Effector CD4-positive, alpha-beta T cell (primary cell): ENCODE measurements at places on chromosomes 12 and 14.

DNA sequence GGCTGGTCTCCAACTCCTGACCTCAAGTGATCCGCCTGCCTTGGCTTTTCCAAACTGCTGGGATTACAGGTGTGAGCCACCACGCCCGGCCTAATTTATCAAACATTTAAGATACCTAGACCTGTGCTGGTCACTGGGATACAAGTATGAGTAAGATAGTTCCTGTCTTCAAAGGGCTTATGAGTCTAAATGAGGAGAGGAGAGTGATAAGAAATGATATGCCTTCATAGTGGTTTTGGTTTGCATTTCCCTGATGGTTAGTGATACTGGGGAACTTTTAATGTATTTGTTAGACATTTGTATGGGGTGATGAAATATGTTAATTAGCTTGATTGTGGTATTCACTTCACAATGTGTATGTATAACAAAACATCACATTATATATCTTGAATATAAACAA lies 21.2 kb downstream of the TMED10 start:
- no peak for DNase-seq

DNA sequence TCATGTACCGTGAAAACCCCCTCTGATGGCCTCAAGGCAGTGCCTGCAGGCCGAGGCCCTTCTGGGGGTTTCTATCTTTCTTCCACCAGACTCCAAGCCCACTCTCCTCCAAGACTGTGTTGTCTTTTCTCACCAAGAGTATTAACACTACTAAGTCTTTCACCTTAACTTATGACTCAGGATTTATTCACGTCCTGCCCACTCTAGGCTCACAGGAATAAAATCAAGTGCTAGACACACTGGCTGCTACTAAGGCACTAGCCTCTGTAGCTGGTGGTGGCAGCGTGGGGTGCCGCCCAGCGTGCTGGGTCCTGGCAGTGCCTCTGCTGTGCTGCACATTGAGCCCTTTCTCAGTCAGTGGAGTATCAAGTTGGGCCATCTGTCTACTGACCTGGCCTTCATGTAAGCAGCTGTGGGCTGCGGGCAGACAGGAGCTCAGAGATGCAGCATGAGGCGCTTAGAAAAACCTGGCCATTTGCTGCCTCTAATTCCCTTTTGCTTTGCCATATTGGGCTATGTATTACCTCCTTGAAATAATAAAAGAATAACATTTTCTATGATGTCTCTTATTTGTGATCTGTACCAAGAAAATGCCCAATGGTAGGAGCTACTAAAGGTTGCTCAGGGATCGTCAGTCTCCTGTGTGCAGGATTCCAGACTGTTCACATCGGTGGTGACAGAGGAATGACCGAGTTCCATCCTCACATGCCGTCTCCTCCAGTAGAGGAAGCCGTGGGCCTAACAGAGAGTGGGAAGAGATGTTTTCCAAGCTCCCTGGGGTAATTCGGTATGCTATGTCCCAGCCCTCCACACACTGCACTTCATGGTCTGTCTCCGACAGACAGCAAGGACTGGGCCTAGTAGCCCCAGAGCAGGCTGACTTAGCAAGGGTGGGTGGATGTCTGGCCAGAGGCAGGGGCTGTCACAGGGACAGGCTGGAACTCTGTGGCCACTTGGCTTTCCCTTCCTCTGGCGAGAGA lies 39.9 kb downstream of the MAX start:
- DNase-seq = no peak

- DNase-seq = no peak
These were observed 7.6 kb downstream of the NOC4L start for GRCh38 chr12:132151766-132152410.

DNA sequence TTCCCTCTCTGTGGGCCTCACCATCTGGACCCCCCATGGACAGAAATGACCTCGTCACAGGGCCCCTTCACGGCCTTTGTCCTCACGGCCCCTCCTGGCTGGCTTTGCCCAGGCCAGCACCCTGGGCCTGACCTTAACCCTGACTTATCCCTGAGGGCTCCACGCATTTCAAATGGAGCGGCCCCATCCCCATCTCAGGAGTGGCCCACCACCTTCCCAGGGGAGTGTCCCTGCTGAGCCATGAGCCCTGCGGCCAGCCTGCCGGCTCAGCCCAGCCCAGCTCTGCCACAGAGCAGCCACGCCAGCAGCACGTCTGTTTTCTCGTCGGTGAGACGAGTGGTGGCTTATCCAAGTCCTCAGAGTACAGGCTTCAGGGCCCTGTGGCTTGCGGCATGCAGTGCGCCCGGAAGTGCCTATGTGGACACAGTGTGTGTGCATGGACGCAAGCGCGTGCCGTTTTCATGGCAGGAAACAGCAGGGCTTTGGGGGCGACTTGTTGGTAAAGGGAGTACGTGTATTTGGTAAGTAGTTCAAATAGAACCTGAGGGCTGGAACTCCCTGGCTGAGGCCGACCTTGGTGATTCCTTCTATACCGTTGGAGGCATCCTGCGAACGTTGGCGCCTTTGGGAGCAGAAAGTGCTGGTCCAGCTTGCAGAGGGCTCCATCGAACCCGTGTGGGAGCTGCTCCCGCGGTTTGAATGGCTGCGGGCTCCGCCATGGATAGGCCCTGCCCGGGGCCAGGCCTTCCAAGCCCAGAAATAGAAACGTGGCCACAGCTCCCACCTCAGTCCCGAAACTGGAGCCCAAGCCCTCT lies 52.1 kb downstream of the LRCOL1 start:
- no peak for DNase-seq

DNA sequence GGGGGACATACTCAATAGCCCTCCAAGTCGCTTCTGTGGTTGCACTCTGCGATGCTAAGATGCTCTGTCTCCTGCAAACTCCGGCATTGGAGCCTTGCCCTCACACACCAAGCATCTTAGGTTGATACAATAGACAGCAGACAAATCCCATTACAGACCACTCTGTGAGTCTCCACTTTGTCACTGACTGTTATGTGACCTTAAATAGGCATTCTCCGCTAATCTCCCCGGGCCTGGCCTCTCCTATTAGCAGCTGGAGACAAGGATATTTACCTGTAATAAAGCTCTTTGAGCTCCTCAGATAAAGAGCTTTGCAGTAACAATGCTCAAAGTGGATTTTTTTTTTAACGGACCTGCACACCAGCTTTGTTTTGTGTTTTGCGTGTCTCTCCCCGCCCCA lies 479.7 kb upstream of the TBX3 start:
- no peak for DNase-seq

GRCh38 chr12:105998561-105998960 lies 140.2 kb downstream of the NUAK1 start:
- DNase-seq = no peak

GRCh38 chr14:77375973-77376770 lies 722 bp downstream of the TMED8 start:
- DNase-seq = peak; percentile 2

DNA sequence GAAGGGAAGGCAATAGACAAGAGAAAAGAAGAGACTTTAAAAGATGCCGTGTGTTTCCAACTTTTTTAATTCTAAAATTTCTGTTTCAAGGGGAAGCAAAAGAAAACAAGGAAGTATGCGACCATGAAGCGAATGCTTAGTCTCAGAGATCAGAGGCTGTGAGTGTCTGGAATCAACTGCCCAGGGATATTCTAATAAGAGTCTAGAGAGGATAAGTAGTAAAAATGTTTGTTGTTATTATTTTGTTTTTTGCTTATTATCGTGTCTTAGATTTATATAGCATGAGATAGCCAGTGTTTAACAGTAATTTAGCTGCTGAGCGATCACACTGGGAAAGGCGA lies 421 bp downstream of the FCF1 start:
- no peak for DNase-seq

- no peak for DNase-seq
These were observed 39.7 kb upstream of the FICD start for GRCh38 chr12:108475396-108475795.

- no peak for DNase-seq
These were observed 5.9 kb upstream of the BHLHE41 start for GRCh38 chr12:26130728-26131127.

DNA sequence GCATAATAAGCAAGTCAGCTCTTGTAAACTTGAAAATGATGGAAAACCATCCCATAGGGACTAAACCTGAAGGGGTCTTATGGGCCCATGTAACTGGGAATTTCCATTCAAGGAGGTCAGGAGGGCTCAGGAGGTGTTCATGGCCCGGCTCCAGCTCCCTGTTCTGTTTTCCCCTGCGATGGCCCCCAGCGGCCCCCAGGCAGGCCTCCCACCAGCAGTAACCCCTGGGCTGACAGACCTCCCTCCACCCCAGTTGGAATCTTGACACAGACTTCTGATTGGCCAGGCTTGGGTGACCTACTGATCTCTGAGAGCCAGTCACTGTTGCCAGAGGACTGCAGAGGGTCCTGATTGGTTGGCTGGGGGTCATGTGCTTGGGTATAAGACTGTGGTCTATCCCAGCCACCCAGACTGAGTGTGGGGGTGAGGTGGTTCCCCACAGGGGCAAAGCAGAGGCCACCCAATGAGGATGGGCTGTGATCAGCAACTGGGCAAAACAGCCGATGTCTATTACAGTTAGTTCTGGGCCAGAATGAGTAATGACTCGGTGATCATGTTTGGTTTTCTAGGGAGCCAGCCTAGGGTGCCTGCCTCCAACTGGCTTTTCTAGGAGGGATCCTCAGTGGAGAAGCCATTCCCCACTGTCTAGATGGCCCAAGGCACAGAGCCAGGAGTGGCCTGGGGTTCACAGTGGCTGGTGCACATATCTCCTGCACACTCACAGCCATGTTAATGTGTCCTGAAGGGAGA lies 27.0 kb downstream of the RHOF start:
- no peak for DNase-seq

DNA sequence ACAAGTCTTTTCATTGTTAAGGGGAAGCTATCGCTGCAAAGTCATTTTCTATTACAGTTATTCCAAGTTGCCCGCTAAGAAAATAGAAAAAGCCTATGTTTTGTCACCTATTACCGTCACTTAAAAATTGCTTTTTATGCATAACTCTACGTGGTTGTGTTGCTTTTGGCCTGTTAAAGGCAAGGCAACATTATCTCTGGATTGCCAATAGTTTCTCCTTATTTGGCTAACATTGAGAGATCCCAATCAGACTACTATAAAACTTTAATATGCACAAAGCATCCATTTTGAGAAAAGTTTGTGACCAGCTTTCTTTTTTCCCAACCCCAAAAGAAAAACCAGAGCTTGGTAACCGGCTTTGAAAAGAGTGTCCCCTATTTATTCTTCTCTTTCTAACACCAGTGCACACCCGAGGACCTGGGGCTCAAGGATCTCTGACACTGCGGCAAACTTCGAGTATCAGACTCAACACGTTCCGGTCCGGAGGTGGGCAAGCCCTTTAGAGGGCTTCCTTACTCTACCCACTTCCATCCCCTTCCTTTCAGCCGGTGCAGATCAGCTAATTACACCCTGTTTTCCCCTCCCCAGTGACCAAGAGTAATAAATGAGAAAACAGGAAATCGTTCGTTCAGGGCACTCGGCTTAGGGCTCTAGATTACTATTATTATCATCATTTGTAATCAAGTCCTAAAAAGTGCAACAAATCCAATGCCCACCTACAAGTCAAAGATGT lies 1.2 kb downstream of the PPP1R12A start:
- no peak for DNase-seq

- DNase-seq = no peak
These were observed 324 bp downstream of the POLE start for GRCh38 chr12:132686825-132687210.

DNA sequence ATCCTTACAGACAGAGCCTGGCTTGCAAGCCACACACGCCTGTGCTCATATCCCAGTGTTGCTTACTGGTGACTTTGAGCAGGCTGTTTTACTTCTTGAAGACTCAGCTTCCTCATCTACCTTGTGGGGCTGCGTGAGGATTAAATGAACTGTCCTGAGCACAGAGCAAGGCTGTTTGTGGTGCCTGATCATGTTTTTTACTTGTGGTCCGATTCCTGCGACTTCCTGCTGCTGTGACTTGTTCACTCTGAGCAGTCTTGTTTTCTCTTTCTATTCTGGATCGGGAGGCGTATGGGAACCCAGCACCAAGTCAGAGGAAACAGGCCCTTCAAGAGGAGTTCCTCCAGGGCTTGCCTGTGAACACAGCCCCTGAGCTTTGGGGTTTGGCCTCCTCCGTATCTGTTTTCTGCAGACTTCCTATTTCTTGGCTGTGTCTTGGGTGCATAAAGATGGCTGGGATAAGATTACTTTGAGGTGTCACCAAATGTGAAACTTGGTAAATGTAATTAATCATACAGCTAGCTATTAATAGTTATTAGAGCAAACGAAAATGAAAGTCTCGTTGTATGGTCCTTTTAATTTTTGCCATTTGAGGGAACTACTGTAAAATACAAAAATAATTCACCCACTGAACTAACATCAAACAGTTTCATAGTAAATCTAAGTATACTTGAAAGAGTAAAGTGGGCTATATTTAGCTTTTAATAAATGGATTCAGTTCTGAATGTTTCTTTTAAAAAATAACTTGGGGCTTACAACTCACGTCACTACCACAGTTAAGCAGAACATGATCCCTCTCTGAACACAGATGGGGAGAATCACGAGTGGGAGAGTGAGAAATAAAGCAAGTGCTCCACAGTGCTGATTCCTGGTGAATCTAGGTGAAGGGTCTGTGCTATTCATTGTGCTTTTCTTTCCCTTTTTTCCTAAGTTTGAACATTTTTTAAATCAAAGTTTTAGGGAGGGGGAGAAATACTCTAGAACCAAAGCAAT lies 251.5 kb downstream of the FOXN3 start:
- no peak for DNase-seq

- no peak for DNase-seq
These were observed 228.0 kb downstream of the MON2 start for GRCh38 chr12:62694632-62695031.

DNA sequence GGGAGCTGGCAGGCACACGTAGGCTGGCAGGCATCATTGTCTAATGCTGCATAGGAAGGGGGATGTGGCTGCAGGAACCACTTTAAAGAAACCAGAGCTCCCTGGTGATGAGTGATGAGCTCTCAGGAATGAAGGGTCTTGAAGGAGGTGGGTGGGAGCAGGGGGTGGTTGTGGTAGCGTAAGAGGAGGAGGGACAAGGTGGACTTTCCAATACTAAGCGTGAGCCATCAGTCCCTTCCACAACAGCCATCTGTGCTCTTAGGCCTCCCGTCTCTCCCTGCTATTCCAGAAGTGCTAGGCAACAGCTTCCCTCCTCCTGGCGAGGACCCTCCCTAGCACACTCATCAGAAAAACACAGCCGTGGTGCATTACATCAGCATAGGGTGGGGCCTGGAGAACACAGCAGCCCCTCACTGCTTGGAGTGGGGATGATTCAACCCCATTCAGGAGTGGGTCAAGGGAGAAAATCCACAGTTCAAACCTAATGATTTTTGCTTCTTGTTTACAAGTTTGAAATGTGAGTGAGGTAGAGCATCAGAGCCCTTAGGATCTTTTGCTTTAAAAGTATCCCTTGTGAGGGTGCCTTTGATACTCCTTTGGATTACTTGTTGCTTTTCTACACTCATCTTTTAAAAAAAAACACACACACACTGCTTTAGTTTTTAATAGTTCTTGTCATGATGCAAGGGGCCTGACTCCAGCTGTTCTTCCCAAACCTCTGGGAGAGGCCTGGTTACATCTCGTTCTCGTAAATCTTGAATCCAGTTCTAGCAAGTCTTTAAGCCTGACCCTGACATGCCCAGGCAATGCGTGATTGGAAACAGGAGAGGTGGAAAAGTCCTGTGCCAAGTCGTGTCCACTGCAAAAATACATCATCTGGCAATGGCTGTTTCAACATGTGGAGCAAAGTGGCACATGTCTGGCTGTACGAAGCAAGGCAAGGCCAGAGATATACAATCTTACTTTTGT lies 356.4 kb upstream of the DDHD1 start:
- no peak for DNase-seq

GRCh38 chr12:115423546-115423987 lies 739.6 kb upstream of the TBX3 start:
- DNase-seq = no peak
